Activated T-cell treated with anti-CD3 and anti-CD28 coated beads, Interleukin-2, amount 50 U/mL, for 1 hour (primary cell): ENCODE measurements at places on chromosomes 5 and 9.

DNA sequence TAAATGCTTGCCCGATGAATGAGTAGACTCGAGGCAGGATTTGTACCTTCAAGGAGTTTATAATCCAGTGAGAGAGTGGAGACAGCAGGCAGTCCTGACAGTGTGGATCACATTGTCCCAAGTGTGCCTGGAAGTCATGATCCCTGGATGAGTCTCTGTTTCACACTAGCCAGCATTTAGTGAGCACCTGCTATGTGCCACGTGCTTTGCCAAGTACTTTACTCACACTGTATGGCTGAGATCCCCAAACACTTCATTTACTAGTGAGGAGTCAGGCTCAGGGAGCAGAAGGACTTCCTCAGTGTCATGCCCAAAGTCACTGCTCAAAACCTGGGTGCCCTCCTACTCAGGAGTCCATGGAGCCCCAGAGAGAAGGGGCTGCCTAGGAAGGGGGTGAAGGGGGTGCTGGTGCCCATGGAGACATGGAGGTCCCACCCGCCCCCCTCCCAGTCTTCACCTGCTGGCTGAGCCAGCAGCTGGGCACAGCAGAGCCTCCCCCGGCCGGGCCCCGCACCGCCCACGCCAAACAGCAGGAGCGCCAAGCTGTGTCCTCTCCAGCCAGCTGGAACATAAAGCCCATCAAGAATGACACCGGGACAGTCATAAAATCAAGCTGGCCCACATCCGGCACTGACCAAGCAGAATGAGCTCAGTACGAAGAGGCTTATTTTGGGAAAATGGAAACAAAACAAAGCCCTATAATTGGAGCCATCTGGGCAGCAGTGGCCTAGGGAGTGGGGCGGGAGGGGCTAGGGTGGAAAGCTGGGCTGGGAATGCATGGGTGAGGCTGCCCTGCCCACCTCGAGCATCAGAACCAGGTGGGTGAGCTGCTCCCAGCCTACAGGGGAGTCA lies 10.6 kb downstream of the LAMC3 start:
- DNase-seq, result no peak

DNA sequence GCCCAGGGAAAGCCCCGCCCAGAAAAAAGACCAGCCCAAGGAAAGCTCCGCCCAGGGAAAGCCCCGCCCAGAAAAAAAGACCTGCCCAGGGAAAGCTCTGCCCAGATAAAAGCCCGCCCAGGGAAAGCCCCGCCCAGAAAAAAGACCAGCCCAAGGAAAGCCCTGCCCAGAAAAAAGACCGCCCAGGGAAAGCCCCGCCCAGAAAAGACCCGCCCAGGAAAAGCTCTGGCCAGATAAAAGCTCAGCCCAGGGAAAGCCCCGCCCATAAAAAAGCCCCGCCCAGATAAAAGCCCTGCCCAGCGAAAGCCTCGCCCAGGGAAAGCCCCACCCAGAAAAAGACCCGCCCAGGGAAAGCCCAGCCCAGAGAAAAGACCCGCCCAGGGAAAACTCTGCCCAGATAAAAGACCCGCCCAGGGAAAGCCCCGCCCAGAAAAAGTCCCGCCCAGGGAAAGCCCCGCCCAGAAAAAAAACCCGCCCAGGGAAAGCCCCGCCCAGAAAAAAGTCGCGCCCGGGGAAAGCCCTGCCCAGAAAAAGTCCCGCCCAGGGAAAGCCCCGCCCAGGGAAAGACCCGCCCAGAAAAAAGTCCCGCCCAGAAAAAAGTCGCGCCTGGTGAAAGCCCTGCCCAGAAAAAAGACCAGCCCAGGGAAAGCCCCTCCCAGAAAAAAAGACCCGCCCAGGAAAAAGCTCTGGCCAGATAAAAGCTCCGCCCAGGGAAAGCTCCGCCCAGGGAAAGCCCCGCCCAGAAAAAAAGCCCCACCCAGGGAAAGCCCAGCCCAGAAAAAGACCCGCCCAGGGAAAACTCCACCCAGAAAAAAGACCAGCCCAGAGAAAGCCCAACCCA lies 11.9 kb downstream of the GRIN1 start:
- DNase-seq, result peak; percentile 42

- no peak for DNase-seq
Observed at GRCh38 chr9:108377881-108378280, 477.9 kb downstream of the ACTL7B start.

- DNase-seq, result no peak
Observed at GRCh38 chr5:177539411-177539810, 15.0 kb downstream of the FAM193B start.

DNA sequence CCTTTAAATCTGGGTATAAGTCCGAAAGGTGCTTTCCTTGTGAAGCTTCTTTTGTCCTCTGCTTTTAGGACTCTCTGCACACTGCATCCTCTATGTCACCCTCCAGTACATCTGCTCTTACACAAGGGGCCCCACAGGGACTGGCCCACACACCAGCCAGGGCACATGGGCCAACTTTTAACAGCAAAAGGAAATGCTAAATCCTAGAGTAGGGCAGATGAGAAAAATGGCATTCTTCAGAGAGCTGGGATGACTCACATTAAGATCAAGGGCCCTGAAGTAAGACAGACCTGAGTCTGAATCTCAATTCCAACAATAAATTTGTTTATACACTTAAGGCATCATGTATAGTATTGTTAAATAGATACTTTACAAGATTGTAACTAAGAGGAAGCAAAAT lies 40.3 kb upstream of the CDKN2B start:
- no peak for DNase-seq

- DNase-seq, result no peak
Observed at GRCh38 chr5:38465061-38465460, 91.4 kb downstream of the LIFR start.

- no peak for DNase-seq
Observed at GRCh38 chr5:132463811-132464155, 26.8 kb downstream of the IRF1 start.

DNA sequence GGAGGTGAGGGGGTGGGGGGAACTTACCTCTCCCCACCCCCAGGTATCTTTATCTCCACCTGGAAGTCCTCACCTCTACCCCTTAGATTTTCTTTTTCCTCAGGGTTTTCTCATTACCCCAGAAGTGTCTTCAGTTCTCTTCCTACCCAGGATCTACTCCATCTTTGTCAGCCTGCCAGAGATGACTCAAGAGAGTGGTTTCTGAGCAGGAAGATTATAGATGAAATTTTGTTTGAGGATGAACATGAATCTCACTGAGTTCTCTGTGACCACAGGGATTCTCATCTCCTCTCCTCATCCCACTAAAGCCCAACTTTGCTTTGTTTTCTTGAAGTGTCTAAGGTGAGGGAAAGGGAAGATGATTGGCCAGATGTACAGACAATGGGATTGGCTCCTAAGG lies 5.2 kb upstream of the HINT2 start:
- DNase-seq, result no peak

- DNase-seq, result no peak
Observed at GRCh38 chr5:67179697-67180361, 16.8 kb downstream of the CD180 start.

GRCh38 chr9:99834474-99834873 lies 12.8 kb downstream of the NR4A3 start:
- no peak for DNase-seq

DNA sequence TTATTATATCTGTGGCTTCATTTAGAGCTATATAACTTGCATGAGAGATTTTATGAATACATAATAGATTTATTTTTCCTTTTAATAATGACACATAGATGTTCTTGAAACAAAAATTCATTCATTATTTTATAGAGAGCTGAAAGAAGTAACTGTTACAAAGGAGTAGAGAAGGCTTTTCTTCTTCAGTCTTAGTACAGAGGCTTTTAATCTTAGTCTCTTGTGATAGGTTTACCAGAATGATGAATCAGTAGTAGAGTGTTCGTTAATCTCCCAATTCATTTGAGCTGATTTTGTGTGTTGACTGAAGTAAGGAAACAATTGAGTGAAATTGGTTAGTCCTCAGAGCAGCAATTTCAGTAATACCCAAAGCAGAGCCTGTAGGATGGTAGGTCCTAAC lies 1284.1 kb upstream of the ACO1 start:
- DNase-seq, result no peak

DNA sequence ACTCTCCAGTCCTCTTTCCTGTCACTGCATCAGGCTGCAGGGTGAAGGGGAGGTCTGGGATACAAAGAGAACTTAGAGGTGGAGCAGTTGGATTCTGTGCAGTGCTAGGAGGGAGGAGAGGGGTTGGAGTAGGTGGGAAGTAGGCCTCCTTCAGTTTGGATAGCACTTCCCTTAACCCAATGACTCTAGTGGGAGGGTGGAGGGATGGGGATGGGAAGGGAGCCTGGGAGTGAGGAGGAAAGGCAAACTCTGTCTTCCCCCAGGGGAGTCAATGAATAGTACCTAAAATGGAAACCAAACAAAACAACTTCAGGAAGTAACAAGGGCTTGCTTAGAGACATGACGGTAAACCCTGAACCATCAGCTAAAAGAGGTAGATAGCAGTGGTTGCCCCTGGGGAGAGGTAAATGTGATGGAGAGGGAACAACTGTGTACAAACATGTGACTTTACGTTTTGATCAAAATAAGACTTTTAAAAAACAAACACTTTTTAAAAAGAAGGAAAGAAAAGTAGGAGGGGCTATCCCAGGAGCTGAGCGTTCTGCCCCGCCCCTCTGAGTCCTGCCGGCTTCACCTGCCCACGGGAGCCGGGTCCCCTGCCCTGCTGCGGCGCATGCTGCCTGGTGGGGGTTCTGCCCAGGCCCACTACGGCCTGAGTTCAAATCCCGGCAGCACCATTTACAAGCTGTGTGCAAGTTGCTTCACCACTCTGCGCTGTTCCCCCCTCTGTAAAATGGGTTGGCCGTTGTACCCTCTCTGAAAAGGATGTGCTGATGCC lies 30.9 kb downstream of the GSN start:
- no peak for DNase-seq

- no peak for DNase-seq
Observed at GRCh38 chr5:67620424-67621397, 424.1 kb upstream of the CD180 start.

- DNase-seq, result no peak
Observed at GRCh38 chr5:15695215-15695731, 195.3 kb downstream of the FBXL7 start.

DNA sequence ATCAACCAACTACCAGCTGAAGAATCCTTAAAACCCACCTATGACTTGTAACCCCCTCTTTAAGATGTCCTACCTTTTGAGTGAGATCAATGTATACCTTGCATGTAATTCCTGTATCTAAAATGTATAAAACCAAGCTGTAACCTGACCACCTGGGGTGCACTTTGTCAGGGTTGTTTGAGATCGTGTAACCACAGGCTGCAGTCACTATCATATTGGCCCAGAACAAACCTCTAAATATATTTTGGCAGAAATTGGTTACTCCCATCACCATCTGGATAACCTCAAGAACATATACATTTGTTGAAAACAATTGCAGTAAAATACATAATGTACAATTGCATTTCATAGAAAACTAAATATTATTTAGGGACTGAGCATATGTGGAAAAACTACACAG lies 8.4 kb downstream of the CARNMT1 start:
- no peak for DNase-seq

GRCh38 chr9:96022445-96023051 lies 147.1 kb downstream of the ERCC6L2 start:
- DNase-seq, result peak; percentile 35

- no peak for DNase-seq
Observed at GRCh38 chr5:141743866-141744272, 61.8 kb upstream of the ARAP3 start.

- DNase-seq, result no peak
Observed at GRCh38 chr5:194102-194501, 2.8 kb downstream of the LRRC14B start.

GRCh38 chr5:41290810-41291209 lies 77.5 kb upstream of the C6 start:
- DNase-seq, result no peak

DNA sequence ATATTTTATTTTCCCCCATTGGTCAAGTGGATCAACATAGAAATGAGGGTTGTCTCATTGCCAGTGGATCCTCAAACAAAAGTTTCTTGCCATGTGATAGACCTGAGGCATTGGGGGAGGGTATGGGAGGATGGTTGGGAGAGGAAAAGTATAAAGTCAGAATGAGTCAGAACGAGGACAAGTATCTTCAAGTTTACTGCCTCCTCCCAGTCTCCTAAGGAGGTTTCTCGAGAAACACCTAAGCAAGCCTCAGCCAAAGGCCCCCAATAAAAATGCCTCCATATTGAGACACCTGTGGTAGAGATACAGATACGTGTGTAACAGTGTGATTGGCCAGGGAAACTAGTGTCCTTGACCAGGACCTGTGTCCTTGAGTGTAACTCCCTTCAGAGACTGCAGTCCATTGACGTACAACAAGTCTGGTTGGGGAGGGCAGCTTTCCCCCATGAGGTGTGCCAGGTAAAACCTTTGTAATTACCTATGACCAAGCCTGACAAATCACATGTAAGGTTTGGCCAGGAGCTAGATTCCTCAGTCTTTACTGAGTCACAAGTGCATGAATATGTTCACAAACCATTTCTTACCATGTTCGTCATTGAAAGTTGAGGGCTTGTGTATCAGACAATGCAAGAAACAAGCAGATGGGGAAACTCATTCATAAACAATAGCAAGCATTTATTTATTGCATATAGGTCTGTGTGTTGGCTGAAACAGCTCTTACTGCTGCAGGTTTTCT lies 198.6 kb upstream of the SH3GL2 start:
- no peak for DNase-seq

DNA sequence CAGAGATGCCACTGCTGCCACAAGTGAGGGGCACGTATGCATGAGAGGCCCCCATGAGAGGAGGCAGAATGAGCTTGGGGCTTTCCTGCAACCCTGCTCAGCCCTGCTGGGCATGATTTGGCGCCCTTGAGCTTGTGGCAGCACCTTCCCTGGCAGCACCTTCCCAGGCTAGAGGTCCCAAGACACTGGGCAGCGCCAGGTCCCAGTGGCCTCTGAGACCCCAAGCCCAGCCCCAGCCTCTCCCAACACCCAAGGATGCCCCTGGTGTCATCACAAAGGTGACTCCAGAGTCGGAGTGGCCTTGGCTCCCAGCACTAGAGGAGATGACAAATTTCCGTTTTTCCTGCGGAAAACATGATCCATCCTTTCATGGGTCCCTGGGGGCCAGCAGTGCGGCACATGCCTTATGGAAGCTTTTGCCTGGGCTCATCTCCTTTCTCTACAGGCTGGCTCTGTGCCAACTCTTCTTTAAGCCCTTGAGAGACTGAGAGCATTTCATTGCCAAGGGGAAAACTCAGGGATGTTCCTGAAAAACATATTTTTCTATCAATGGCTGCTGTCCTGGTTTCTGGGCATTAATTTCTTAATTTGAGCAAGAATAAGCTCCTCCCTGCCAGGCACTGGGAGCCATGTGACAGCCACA lies 77.1 kb upstream of the ADAMTS2 start:
- no peak for DNase-seq

- DNase-seq, result no peak
Observed at GRCh38 chr5:160390787-160391696, 8.8 kb downstream of the FAM200C start.

DNA sequence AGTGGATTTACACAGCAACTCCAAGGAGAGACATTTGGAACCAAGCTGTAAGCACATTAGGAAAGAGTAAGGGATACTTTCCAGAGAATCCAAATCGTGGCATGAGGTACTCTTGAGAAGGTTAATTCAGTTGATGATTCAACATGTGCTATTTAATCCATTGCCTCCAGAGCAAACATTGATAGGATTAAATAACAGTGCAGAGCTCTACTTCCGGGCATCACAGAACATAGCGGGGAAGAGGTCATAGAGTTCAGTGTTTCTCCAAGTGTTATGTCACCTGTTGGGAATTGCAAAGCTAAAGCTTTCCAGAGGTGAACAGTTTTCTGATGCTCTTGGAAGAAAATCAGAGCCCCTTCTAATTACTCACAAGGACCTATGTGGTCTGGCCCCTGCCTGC lies 127.5 kb downstream of the PPP2R2B start:
- DNase-seq, result no peak

GRCh38 chr5:69484891-69485290 lies 7.7 kb upstream of the OCLN start:
- no peak for DNase-seq

GRCh38 chr5:34510002-34510401 lies 146.1 kb upstream of the RAI14 start:
- no peak for DNase-seq
